ENCODE measurements at places on chromosomes 4 and X.

- DNase-seq: no peak
Measured at GRCh38 chrX:20211261-20211786, 55.4 kb downstream of the RPS6KA3 start.

GRCh38 chrX:132394591-132394990 is 94.2 kb downstream of the MBNL3 start:
- DNase-seq: no peak

DNA sequence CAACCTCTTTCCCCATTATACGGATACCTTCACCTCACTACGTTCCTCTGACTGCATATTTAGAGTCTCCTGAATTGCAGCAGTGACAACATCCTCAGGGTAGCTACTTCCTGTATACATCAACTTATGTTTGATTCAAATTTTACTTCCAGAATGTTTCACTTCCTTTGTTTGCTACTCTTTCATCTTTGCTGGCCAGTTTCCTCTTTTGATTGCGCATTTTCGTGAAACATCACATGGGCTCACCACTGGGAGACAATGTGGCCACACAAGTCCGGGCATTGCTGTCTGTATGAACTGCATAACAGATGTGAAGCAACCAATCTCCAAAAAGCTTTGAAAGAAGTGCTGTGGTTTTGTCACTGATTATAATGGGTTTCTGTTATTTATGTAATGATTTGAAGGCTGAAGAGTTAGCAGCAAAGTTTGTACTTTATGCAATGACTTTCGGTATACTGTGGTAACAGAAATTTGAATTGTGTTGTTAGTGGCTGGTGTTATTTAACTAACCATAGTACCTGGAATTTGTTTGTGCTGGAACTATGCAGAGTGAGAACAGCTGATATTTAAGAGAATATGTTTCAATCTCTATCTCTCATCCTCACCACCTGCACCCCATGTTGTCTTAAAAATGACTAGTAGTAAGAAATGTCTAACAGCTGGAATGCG is 7.4 kb downstream of the SNCA start:
- DNase-seq: peak; percentile 17

- DNase-seq: peak; percentile 42
Measured at GRCh38 chrX:2828344-2828958, at the start of gene GYG2. GYG2 (plus strand) TSS chrX:2828930; CDS start chrX:2830189, 1,259 bp downstream.

DNA sequence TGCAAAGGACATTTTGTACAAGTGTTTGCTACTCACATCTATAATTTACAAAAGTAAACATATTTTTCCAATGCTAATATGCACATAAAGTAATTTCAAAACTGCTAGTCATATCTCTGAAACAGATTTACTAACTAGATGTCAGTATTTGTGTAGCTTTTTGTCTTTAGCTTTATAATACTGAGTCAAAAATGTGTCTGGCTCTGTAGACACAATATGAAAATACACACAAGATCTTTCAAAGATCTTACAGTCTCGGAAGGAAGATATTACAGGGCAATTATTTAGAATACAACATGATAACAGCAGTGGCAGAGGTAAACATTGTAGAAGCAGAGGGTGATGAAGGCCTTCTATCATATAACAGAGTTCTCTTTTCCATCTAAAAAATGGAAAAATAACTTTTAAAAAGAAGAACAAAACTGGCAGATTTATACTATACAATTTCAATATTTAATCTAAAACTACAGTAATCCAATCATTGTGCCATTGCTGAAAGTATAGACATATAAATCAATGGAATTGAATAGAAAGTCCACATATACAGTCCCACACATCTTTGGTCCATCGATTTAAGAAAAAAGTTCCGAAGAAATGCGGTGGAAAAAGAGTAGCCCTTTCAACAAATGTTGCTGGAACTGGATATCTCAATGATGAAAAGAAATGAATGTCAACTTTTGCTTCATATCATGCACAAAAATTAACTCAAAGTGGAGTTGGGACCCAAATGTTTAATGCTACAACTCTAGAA is 29.4 kb downstream of the ARAP2 start:
- DNase-seq: no peak

- no peak for DNase-seq
Measured at GRCh38 chrX:45622042-45622423, 421.4 kb upstream of the DIPK2B start.

- peak; percentile 29 for DNase-seq
Measured at GRCh38 chr4:77994194-77994721, 62.9 kb upstream of the FRAS1 start.

DNA sequence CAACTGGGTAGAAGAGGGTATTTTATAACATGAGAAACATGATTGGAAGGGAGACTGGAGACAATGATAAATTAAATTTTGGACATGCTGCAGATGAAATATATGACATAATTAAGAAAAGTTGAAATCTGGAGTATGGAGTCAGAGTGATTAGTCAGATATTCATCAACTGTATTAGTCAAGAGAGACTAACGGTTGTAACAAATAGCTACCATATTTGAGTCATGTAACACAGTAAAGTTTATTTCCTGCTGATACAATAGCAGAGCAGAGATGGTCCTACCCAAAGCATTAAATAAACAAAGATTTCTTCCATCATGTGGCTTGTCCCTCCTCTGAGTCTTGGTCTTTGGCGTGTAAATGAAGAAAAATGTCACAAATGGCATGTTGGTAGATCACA is 321.3 kb downstream of the GALNTL6 start:
- DNase-seq: no peak

DNA sequence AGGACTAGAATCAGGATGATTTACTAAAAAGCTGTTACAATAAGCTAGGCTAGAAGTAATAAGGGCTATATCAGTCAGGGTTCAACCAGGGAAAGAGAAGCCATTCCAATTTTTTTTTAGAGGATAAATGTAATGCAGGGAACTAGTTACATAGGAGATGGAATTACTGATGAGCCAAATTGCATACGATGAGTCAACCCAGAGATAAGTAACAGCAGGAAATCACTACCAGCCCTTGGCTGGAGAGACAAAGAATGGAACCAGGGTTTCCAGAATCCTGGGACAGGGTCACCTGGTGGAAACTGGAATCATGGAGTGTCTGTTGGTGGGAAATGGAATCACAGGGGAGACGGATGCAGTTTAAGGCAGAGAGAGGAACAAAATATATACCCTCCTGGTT is 13.1 kb upstream of the MAGEA4 start:
- DNase-seq: no peak

DNA sequence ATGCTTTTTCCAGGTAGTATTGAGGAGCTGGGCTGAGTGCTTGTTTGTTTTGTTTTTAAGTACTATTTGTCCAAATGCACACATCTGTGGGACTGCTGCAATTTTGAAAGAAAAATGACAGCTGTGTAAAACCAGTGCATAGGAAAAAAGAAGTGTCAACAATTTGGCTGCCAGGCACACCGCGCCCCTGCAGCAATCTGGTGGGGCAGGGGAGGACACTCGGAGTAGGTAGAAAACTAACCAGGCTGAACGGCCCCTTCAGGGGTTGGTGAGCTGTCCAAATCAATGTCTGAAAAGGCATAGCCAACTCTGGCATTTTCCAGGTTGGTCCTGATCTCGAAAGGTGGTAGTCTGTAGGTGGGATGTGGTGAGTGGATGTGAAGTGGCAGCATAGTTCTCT is 1.1 kb downstream of the LDOC1 start:
- DNase-seq: no peak

- no peak for DNase-seq
Measured at GRCh38 chr4:83556006-83556707, 20.2 kb downstream of the GPAT3 start.

DNA sequence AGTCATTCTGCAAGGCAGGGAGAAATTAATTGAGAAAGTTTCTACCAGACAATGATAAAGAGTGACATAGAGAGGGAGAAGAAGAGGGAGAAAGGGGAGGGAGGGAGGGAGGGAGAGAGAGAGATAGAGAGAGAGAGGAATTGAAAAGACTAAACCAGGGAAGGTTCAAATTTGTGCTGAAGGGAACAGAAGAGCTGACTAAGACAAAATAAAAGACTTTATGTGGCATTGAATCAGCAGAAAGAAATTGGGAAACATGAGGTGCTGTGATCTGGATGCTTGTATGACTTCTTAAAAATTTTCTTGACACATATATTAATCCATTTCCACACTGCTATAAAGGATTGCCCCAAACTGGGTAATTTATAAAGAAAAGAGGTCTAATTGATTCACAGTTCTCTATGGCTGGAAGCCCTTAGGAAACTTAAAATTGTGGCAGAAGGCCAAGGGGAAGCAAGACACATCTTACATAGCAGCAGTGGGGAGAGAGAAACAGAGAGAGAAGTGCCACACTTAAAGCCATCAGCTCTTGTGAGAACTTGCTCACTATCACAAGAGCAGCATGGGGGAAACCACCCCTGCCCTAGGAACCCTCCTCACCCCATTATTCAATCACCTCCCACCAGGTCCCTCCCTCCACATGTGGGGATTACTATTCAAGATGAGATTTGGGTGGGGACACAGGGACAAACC is 13.5 kb upstream of the CXCL6 start:
- no peak for DNase-seq

- DNase-seq: no peak
Measured at GRCh38 chr4:122863639-122864038, 37.0 kb downstream of the FGF2 start.

GRCh38 chr4:116101321-116101720 is 984.1 kb downstream of the TRAM1L1 start:
- no peak for DNase-seq

GRCh38 chrX:153765138-153766079 is 1.4 kb downstream of the PLXNB3 start:
- no peak for DNase-seq

- DNase-seq: peak; percentile 52
Measured at GRCh38 chr4:81724925-81725329, 253.2 kb upstream of the RASGEF1B start.

DNA sequence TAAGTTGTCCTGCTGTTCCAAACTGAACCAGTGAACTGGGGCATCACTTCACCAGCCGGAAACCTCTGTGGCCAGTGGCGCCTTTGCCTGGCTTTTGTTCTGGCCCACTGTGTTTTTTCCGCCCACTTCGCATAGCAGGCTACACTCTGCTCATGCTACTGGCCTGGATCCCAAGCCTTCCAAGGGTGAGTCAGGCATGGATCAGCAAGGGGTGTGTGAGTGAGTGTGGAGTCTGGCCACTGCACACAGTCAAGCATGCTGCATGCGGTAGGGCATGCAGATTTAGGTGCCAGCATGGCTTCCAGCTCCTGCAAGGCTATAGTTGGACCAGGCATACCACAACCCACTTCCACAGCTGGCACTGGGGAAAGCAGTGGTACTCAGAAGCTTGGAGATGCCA is 1967.9 kb downstream of the C4orf33 start:
- DNase-seq: no peak

DNA sequence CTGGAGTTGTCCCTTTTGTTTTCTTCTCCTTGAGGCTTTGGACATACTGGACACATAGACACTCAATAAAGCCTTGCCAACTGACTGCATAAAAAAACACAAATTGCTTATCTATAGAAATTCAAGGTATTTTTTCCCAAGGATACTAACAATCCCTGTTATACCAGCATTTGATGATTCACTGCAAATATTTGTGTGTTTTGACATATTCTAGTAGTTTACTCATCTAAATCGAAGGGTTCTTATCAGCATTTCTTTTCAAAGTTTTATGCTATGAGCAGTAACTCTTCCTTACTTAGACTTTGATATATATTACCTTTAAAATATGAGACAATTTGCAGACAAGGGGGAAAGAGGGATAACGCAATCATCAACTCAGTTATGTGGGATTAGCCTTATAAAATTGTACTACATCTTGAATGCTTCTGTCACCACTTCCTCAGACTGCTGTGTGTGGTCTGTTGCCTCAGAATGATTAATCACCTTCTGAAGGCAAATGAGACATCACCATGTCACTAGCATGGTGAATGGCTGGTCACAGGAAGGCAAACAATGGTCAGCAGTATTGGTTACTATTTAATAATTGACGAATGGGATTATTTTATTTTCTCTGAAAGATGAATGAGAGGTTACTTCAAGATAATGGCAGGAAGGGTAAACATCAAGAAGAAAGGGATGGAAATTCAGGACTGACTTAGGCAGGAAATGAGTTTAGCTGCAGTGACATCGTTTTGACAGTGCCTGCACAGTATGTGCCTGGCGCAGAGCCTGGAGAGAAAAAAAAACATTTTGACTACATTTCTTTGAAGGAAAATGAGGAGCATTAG is 544.3 kb upstream of the CNKSR2 start:
- DNase-seq: no peak

DNA sequence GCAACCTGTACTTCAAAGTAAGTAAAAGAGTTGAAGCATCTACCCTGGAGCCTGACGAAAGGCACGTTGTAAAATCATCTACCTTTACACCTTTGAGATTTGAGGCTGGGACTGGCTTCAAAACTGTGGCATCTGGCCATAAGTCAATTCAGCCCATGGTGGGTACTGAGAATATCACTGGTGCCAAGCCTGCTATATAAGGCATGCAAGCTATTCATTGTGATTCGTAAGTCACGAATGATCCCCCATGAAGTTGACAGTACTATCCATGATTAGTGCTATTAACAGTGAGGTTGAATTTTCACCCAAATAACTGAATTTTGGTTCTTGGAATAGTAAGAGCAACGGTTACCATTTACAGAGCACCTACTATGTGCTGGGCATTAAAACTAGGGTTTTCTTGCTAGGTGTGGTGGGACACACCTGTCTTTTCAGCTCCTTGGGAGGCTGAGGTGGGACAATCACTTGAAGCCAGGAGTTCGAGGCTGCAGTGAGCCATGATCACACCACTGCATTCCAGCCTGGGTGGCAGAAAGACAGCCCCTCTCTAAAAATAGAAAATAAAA is 39.8 kb downstream of the IRF2 start:
- DNase-seq: no peak

GRCh38 chr4:121690001-121690400 is 6.8 kb downstream of the ANXA5 start:
- no peak for DNase-seq

DNA sequence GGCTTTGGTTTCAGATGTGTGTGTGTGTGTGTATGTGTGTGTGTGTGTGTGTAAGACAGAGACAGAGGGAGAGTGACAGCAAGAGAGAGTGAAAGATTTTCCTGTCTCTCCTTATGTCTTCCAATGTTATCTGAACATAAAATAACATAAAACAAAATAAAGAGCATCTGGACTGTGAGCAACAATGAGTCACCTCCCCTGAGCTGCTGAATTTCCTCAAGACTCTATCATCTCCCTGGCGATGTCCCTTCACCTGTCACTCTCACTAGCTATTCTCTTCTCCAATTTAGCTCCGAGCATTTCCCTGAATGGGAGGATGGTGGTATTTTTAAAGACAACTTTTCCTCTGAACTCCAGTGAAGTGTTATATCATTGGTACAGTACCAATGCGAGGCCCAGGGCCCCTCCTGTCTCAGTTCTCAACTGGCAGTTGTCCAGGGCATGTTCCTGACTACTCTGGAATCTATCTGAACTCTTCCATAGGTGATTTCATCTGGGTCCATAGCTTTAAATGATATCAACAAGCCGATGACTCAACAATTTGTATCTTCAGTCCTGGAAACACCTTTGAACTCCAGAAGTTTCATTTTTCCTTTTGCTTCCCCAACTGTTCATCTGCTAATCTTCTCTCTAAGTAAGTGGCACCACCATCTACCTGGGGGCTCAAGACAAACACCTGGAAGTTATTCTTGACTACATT is 195.0 kb upstream of the CLNK start:
- no peak for DNase-seq

GRCh38 chr4:38529189-38530115 is 134.5 kb upstream of the KLF3 start:
- peak; percentile 19 for DNase-seq

Data from right hindlimb (tissue), 1 donor.